ENCODE measurements at places on chromosomes 3 and 15.

DNA sequence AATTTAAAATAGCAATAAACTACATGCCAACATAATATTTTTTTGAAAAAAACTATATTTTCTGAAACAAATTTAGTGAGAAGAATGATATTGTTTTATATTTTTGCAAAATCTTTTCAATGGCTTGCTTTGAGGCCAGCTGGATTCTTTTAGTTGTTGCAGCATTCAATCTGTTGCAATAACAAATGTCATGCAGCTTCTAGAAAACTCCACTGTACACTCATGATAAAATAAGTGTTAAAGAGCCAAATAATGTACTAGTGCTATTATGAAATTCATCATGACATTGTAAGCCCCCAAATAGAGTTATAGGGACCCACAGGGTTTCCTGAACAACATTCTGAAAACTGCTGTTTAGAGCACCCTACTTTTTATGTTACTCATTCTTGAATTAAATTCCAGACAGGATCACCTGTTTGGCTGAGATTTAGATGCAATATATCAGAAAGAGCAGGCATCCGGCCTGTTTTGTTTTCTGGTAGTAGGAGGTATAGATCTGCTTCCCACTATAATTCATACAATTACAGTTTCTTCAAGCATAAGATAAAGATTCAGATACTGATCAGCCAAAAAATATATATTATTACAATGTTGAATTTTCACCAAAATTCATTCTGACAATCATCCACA lies 703.0 kb upstream of the ZNF385D start:
- DNase-seq = no peak

DNA sequence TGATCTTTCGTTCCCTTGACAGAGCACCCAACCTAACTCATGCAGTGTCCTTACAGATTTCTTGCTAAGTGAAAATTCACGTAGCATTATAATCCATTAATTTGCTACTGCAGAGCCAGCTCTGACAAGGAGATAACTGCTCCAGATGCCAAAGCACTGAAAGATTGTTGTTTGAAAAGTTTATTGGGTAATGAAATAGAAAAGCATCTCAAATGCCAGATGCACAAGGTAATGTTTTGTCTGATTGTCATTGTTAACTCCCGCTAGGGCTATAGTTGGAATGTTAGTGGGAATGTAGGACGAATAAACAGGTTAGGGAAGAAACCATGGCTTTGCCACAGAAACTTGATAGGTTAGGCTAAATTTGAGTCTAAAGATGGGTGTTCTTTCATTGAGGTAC lies 20.2 kb upstream of the SLC2A2 start:
- DNase-seq = no peak

DNA sequence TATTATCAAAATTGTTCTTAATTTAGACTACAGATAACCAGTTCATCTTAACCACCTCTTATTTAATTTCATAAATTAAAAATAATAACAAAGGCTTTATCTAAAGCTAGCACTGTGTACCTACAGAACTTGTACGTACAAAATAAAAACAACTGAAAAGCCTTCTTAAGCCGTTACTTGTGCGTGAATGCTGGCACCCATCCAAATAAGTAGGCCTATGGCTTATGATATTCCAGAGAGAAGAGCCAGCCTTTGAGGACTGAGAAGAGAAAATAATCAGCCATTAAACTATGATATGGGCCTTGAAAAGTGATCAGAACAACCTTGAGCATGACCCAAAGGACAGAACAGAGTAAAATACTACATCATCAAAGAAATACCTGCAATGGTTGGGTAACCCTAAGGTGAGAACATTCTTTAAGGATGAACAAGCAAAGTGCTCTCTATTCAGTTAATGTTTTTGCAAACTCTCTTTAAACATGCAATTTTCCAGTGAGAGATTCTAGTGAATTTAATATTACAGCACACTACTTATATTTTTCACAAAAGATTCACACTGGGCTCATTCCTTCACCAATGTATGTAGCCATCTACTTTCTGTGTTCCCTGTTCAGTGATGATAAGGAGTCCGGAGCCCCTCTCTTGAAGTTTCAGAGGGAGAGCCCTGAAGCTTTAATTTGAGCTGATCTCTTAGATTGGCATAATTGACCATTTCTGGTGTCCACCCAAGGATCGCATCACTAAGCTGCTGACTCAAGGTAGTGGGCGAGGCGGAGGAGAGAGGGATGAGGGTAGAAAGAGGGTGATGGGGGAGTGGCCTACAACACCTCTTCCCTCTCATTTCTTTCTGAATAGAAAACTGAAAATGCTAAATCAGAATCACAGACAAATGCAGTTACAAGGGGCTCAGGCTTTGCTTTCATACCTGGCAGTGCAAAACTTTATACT lies 7.7 kb upstream of the ACTC1 start:
- no peak for DNase-seq

DNA sequence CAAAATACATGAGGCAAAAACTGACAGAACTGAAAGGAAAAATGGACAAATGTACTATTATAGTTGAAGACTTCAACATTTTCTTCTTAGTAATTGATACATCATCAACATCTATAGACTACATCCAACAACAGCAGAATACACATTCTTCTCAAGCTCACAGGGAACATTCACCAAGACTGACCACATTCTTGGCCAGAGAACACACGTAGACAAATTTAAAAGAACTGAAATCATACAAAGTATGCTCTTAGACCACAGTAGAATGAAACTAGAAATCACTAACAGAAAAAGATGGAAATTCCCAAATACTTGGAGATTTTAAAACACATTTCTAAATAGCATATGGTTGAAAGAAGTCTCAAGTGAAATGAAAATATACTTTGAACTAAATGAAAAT lies 55.1 kb upstream of the NSMCE3 start:
- no peak for DNase-seq

- no peak for DNase-seq
Measured at GRCh38 chr3:156716105-156716862, 41.9 kb downstream of the TIPARP start.

DNA sequence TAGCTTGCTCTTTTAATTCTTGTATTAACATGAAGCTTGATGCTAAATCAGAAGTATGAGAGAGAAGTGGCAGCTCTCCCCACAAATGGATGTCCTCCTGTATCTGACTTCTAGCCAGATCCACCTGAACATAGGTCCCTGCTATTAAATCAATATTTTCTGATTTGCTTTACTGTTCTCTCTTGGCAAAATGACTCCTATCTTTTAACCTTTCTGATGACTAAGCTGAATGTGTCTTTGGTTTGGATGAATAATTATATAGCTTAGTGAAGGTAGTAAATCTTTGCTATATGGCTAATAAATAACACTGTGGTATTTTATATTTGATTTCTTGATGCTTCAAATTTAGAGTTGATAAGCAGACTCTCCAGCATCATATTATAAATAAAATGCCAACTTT lies 28.3 kb upstream of the ARL14 start:
- DNase-seq = no peak

DNA sequence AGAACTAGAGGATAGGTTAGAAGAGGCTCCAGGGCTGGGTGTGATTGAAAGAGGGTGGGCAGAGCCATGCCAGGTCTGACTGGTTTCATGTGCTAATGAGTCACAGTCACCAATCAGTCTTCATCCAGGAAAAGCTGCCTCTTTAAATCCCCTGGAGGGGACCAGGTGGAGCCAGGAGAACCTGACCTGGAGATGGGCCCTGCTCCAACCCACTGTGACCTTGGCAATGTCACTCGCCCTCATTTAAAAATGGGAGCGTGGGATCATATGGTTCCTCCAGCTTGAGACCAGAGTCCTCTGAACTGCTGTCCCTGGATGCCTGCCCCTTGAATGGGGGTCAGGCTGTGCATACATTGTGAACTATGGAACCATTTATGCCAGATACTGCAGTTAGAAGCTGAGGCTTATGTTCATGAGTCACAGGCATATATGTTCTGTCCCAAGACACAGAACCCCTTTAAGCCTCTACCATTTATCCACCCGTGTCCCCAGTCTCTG lies 23.0 kb downstream of the HES1 start:
- DNase-seq = no peak

DNA sequence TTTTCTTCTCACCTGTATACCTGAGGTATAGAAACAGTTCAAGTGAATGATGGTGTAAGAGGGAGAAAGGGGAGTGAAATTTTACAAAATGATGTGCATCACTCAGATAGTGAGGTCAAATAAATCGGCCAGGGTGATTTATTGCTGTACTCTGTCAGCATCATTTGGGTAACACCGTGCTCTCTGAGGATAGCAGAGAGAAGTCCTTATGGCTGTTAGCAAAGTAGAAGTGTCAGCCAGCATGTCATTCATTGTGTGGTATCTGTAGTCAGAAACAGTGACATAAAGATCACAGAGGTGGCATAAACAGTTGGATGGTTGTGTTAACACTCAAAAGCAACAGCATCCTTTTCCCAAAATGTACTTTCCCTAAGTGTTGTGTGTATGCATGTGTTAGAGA lies 53.4 kb downstream of the PSMD6 start:
- DNase-seq = no peak

GRCh38 chr3:37489355-37489754 lies 315.0 kb upstream of the LRRFIP2 start:
- DNase-seq = no peak

GRCh38 chr3:28586325-28586724 lies 237.7 kb upstream of the AZI2 start:
- DNase-seq = no peak

GRCh38 chr3:104564045-104564643 lies 802.6 kb upstream of the ALCAM start:
- peak; percentile 64 for DNase-seq

- DNase-seq = no peak
Measured at GRCh38 chr3:197567904-197568681, 12.3 kb upstream of the BDH1 start.

DNA sequence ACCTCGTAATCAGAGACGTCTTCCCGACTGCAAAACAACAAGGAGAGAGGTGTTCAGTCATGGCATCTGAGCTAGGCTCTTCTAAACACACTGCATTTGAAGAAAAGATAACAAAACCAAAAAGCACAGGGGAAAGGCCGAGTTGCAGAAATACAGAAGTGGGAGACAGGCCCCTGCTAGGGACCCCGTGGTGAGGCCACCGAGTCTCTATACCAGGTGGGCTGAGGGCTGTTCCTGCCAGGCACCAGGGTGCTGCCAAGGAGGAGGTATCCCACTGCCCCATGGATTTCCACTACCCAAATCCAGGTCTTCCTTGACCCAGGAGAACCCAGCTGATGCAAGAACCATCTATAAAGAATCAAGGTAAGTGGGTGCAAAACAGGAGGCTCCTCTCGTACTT lies 31.1 kb downstream of the RAB6B start:
- no peak for DNase-seq

DNA sequence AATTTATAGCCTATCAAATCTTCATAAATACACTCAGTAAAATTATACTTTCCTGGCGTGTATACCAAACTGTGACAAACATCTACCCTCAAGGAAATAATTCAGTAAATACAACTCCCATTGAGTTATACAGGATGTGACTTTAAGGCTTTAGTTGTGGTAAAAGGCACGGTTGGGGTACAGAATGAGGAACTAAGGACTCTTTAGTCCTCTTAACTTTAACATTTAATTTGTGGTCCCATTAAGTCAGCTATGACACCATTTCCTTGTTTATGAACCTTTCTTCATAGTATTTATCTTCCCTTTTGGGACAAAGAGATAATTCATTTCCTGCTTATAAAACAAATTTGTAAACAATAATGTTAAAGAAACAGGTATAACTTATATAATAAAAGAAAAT lies 30.2 kb downstream of the IFT80 start:
- no peak for DNase-seq

DNA sequence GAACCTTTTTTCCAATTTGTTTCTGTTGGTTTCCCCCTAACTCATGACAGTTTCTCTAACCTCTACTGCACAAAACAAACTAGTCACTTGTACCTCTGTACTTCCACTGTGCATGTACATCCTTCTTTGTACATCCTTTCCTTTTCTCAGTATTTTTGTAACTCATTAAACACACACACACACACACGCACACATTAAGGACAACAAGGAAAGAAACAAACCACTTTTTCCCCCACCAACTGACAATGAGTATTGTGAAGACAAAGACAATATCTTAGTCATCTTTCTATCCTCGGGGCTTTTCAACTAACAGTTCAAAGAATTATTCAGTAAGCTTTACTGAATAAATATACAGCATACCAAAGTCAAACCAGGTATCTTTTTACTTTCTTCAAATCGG lies 170.5 kb downstream of the VPS13C start:
- DNase-seq = no peak

Measured in left colon (tissue), 2 donors.